Right atrium auricular region (tissue), 2 donors: ENCODE measurements at places on chromosomes 12 and 14. TPM values are rescaled to one million over a fixed set of nuclear protein-coding genes. Genes with fewer than 3 reads are reported as not detected.

DNA sequence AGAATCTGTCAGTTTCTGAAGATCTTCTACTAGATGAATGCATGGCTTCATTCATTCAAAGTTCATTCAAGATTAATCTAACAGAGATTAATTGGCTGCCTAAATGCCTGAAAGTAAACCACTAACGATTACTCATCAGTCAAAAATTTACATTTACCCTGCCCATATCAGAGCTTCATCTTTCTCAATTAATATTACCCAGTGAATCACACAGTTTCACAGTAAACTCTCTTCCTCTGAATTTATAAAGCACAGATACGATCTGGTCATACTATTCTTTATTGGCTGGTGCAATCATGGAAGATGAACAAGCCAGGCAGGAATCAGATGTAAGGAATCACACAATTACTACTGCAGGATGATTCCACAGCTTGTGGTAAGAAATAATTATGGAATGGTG, 377.7 kb downstream of the SLC16A7 start:
- DNase-seq: no peak

- DNase-seq: no peak
Measured at GRCh38 chr12:130322263-130322662, 15.4 kb upstream of the PIWIL1 start.

DNA sequence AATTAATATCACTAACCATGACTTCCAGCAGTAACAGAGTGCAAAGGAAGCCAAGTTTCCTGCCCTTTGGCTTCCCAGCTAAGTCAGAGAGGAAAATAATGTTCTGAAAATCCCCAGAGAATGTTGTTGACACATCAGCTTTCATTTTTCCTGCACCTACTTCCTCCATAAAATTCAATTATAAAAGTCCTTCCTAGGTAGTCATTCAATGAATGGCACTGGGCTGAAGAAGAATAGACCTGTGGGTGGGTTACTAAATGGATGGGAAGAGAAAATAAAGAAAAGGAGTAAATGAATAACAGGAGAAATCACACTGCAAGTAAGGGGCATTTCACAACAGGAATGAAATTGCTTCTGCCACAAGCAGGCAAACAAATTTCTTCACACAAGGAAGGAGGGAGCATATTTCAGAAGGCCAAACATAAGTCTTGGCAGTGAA, 73.2 kb upstream of the MDM1 start:
- no peak for DNase-seq

- DNase-seq: no peak
Measured at GRCh38 chr14:99497341-99497740, 16.1 kb downstream of the CCNK start.

DNA sequence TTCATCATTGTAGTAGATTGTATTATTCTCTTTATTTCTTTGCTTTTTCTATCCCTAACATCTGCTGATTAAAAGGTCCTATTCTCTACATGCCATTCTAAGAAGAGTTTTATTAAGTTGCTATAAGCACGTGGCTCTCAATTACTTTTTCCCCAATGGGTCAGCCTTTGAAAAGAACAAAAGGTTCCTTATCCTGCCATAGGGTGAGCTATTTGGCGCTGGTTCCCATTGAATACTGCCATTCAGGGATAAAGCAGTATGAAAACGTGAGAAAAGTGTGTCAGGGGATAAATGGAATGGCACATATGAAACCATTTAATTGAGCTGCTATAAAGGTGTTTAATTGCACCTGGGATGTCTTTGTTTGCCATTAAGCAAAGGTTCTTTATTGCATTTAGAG, 80.9 kb downstream of the SYNE2 start:
- DNase-seq: no peak

- DNase-seq: no peak
Measured at GRCh38 chr14:24395609-24396582, 2.9 kb upstream of the NYNRIN start.

DNA sequence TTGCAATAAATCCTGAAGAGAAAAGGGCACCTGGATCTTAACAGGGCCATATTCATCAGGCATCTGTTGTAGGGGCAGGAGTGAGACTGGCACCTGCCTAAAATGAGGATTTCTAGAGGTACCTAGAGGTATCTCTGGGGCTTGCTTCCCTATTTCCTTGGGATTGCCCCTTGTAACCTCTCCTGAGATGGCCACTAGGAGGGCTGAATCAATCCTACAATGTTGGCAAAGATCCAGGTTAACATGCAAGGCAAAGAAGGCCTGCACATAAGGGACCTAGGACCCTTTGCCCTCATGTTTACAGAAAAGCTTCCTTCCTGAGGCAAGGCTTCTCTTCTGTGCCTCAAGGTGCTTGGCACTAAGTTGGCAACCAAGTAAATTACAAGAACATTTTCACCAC, 25.8 kb upstream of the CLEC4E start:
- DNase-seq: no peak

- no peak for DNase-seq
Measured at GRCh38 chr12:118851891-118852290, 129.4 kb upstream of the SRRM4 start.

DNA sequence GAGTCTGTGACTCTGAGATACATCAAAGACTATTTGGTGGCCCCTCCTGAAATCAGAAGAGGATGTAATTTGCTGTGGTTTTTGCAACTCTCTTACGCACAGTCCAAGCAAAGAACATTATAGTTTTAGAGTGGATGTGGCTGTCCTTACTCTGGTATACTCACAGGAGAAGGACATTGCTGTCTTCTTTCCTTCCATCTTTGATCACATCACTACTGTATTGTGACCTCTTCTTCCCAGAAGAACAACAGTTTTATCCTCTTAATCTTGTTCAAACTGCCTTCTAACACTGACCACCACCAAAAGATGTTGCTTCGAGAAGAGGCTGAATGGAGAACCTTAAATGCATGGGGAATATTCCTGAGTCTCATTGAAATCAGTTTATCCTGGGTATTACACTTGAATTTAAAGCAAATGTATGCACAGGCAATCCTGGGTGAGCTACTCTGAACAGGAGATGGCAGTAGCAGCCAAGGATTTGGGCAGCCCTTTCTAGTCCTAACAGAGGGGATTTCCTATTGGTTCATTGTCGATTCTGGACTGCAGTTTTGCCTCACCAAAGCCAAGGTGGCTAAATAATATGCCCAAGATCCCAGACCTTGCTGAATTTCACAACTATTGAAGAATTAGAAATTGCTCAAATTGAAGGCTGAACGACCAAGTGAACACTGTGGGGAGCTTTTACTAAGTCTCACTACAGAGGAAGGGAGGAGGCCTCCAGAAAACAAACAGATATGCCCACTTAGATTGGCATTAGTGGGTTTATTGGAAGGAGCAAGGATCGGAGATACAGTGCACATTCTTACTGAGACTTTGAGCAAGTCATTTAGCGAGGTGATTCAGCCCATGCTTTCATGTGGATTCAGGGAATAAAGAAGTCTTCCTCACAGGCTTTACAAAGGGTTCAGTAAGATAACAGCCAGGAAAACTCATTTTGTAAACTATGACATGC, 282.8 kb downstream of the PAWR start:
- DNase-seq: no peak

DNA sequence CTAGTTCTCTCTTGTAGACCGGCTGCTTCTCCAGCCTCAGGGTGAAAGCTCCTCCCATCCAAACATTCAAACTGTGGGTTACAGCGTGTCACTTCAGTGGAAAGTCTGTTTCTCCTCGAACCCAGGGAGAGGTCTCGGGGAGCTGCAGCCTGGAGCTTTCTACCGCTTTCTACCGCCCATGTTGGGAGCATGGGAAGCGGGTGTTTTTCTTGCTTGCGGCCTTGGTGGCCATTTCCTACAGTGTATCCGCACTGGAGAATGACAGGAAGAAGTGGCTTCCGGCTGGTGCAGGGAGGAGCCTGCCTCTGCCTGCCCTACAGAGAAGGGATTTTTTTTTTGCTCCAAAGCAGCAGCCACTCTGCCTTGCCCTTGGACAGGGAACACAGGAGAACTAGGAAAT, 21.2 kb downstream of the ZFP36L1 start:
- DNase-seq: no peak

DNA sequence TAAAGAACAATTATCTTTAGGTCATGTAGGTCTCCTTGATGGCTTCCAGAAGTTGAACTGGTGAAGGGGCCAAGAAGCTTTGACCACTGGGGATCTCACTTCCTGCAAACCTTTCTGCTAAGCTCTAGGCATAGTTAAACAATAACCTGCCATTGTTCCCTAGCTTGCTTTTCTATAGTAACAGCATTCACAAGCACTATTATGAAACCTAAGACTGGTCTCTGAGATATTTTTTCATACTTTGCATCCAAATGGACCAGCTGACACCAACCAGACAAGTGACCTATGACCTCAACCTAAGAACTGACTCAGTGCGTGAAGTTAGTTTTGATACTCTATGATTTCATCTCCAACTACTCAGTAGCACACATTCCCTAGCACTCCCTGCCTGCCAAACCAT, 129.1 kb downstream of the PTPRB start:
- DNase-seq: no peak

- DNase-seq: no peak
Measured at GRCh38 chr14:76651410-76652055, 109.7 kb upstream of the VASH1 start.

- DNase-seq: no peak
Measured at GRCh38 chr14:104072586-104072985, 12.9 kb upstream of the ASPG start.

DNA sequence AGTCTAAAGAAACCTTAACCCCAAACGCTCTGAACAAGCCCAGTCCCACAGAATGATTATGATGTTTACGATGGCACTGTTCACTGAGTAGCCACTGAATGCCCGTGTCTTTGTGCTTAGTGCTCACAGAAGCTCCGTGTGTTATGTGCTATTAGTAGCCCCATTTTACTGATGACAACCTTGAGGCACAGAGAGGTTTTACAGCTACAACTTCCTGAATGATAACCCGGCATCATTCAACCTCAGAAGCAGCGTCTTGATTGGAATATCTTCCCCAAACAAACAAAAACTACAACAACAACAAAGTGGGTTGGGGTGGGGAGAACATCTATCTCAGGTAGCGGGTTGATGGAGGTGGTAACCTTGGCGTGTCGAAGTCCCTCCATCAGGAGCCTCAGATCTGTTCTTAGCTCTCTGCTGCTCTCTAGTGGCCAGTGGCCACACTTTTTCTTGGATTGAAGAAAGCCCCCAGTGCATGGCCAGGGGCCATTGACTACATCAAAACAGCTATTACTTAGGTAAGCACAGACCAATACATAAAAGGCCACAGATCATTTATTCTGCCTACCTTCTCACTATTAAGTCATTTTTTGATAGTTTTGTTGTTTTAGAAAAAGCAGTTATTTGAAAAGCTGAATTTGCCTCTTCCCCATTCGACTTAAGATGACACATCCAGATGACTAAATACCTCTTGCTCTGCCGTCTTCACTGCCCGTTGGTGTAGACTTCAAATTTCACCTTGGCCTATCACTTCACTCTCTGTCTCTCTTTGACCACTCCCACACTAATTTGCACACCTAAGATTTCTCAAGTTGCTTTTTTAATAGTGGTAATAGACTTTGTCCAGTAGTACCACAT, 376.9 kb downstream of the GALC start:
- DNase-seq: no peak

DNA sequence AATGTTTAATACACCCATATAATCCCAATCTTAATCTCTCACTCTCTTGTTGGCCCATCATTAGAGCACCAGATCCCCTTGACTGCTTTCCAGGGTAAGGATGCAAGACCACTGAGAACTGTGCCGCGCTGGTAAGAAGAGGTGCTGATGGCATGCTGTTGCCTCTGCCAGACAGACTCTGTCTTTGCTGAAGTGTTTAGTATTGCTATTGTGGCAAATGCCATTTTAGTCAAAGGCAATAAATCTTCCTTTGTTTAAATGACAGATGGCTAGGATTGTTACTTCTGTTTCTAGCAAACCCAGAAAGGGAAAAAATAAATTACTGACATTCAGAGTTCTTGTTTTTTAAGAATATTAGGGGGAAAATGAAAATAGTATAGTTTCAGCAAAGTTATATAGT, 152.3 kb downstream of the MON2 start:
- no peak for DNase-seq

- no peak for DNase-seq
Measured at GRCh38 chr14:92040431-92041051, 682 bp upstream of the TRIP11 start.

The MMP19 gene
- 5.0 TPM for total RNA-seq

The FIGNL2 gene
- total RNA-seq: 0.19 TPM

The GSC gene
- 0.52 TPM for total RNA-seq

The TMEM229B gene
- total RNA-seq: 2.9 TPM

The ANO2 gene
- 9.3 TPM for total RNA-seq
